ENCODE measurements at places on chromosomes 7 and 10.

GRCh38 chr10:26573674-26574073, 123.8 kb upstream of the PDSS1 start:
- DNase-seq, result no peak

DNA sequence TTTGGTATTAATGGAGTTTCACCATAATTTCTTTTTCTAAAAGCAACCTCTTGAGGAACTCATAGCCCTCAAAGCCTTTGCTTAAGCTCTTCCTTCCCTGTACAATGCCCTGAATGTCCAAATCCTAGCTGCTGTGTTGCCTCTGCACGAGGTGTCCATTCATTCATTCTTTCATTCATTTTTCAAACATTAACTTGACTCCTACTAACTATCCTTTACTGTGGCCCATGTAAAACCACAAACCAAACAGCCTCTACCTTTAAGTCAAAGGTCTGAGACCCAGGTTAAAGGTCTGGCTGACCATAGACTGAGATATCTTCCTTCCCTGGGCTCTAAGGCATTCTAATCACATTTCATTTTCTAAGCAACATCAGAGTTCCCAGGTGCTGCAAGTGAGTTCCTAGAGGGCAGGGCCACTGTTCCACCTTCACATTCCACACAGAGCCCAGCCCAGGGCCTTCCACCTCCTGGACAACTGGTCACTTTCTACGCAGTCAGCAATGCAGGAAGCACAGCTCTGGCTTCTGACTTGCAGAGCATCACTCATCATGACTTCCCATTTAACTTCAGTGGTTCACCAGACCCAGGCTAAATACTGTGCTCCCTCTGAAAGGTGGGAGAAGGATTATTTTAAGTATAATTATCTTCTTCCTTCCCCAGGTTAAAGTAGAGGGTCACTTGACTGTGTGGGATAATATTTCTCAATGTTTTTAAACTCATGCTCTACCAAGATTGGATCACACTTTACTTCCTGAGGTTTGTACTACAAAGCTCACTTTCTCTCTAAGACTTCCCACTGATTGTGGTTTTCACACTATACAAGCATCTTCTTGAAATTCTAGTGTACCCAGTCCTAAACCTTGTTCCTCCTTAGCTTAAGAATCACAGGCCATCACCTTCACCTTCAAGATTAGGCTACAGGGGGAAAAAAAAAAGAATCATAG, 19.1 kb downstream of the ATXN7L1 start:
- DNase-seq, result no peak

- DNase-seq, result no peak
Measured at GRCh38 chr7:145643981-145644380, 472.6 kb upstream of the CNTNAP2 start.

GRCh38 chr10:905503-905902, 26.0 kb downstream of the LARP4B start:
- DNase-seq, result no peak

GRCh38 chr10:52652431-52653262, 119.9 kb downstream of the MBL2 start:
- DNase-seq, result no peak

- no peak for DNase-seq
Measured at GRCh38 chr10:8830876-8831275, 776.4 kb downstream of the GATA3 start.

DNA sequence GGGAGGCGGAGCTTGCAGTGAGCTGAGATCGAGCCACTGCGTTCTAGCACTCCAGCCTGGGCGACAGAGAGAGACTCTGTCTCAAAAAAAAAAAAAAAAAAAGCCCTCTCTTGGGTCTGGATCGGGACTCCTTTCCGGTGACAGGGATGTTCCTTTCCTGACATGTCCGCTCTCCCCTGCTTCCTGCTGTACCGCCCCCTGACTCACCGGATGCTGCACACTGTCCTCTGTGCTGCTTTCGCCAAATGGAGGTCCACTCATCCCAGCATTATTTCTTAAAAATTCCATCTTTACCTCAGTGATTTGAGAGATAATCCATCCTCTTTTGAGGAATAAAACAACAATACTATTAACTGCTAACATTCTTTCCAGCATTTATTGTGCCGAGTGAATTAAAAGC, 113.8 kb upstream of the EEPD1 start:
- DNase-seq, result no peak

DNA sequence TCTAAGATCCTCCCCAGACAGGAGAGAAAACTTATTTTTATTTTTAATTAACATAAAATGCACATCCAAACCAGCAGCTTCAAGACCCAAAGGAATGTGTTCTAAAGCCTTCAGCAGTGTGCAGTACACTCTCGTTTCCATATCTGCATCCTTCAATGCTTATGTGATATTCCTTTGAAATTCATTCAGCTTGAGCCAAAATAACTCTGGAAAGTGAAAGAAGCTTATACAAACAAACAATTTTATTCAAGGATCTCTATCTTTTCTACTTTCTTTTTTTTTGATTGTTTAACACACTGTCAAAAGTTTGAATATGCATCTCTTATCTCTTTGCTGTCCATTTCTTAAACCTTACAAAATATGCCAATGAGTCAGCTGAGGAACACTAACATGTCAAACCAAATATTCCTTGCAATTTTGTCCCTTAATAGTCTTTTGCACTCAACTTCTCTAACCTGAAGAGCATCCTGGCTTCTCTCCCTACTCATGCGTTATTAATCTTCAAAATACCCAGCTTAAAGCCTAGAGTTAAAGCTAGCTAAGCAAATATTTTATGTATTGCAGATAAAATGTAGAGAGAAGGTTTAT, 124.3 kb downstream of the THSD7A start:
- no peak for DNase-seq

DNA sequence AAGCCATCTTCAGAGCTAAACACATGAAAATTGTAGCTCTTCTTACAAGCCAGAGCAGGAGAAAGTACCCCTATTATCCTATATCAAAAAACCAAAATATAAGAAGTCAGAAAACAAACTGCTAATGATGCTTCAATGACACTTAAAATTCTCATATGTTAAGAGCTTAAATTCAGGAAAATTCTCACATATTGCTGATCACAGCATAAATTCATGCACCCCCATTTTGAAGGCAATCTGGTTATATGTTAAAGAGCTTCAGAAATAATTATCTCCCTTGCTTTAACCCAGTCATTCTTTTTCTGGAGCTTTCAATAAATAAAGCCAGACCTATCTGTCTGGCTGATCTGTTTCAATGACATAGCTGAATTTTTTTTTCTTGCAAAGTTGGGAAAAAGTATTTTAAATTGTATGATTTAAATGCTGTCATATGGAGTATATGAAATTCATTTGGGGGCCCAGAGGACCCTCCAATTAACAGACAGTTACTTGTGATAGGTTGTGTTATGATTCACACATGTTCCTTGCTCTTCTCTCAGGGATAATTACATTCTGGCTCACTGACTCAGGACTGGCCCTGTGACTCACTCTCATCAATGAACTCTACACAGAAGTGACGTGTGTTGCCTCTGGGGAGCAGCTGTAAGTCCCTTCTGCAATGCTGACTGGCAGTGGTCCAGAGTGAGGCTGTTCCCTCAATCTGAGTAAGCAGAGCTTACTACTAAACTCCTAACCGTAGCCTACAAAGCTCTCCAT, 85.2 kb downstream of the HGF start:
- DNase-seq, result peak; percentile 52
